Mucosa of gallbladder (tissue), 1 donor: ENCODE measurements at places on chromosomes 12 and 14. TPM values are rescaled to one million over a fixed set of nuclear protein-coding genes. Genes with fewer than 3 reads are reported as not detected.
A peak's percentile ranks its signal among the peaks of the same experiment; 100 is the strongest.

FOXG1 gene
- not detected for total RNA-seq

DIO3 gene
- 1.8 TPM for total RNA-seq

ANKRD33 gene
- total RNA-seq, result not detected

PPFIA2 gene
- total RNA-seq, result 2.6 TPM

AMIGO2 gene
- total RNA-seq, result 32.7 TPM

SAMD15 gene
- 3.5 TPM for total RNA-seq

PELI2 gene
- total RNA-seq, result 26.0 TPM

NRIP2 gene
- total RNA-seq, result 3.2 TPM

IFNG-AS1 gene
- total RNA-seq, result not detected

SUOX gene
- total RNA-seq, result 49.0 TPM

STXBP6 gene
- total RNA-seq, result 31.1 TPM

CD27 gene
- total RNA-seq, result 3.8 TPM

KLRK1 gene
- 5.0 TPM for total RNA-seq

KERA gene
- total RNA-seq, result not detected

BEGAIN gene
- 4.5 TPM for total RNA-seq

OTX2 gene
- total RNA-seq, result not detected

AICDA gene
- total RNA-seq, result 2.2 TPM

GRCh38 chr14:45249856-45250575 lies 3.0 kb downstream of the MIS18BP1 start:
- DNase-seq, result peak; percentile 50

GRCh38 chr14:99875836-99876235 lies 82.6 kb downstream of the EML1 start:
- no peak for DNase-seq

DNA sequence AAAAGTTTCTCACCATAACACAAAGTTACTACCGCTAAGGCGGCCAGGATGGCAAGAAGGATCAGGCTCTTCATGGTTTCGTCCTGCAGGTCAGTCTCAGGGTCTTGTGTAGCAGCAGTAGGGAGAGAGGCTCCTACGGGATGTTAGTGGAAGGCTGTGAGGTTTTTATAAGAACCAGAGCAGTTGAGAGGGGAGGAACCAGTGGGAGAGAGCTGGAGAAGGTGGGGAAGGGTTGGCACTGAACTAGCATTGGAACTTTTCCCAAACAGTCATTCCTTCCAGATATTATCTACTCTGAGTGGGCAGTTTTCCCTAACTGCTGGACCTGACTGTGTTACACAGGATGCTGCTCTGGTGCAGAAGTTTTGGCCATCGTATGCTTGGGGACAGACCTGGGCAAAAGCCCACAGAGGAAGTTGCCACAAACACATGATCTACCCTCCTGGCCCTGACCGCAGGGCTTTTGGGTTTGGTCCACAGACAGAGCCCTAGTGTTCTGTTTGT lies at the start of gene MGP:
MGP (minus strand) TSS at position 137 of the 504 bp plus-strand sequence; CDS start at position 74, 63 bp downstream.
- peak; percentile 35 for DNase-seq

DNA sequence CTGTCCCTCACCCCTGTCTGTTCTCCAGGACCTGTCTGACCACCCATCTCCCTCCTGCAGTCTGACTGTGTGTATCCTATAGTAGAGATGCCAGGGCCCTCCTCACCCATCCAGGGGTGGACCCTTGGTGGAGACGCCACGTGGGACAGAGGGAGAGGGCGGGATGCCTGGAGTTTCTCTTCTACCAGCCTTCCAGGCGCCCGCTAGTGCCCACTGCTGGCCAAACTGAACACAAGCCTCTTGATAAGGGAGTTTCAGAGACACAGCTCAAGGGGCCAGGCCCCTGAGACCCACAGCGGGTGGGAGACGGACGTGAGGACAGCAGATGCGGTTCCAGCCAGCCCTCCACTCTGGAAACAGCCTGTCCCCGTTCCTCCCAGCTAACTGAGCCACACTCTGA lies 147.3 kb downstream of the RBM19 start:
- no peak for DNase-seq

GRCh38 chr12:94488463-94488862 lies 28.8 kb upstream of the CEP83 start:
- no peak for DNase-seq

GRCh38 chr14:61563880-61564617 lies 131.3 kb upstream of the HIF1A start:
- no peak for DNase-seq

DNA sequence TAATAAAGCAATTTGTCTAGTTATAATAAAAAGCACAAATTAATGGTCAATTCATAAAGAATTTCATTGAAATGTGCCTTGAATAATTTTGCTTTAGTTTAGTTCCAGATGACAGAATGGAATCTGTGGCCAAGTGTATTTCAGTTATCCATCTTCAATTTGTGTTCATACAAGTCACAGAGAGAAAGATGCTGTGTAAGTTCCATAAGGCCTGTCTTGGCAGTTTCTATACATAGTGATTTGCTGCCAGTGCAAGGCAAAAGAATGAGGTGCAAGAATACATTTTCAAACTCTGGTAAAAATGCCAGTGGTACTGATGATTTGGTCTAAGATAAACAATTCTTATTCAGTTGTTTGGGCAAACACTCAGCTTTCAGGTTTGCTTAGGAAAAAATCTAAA lies 134.4 kb upstream of the PTPRB start:
- DNase-seq, result no peak

DNA sequence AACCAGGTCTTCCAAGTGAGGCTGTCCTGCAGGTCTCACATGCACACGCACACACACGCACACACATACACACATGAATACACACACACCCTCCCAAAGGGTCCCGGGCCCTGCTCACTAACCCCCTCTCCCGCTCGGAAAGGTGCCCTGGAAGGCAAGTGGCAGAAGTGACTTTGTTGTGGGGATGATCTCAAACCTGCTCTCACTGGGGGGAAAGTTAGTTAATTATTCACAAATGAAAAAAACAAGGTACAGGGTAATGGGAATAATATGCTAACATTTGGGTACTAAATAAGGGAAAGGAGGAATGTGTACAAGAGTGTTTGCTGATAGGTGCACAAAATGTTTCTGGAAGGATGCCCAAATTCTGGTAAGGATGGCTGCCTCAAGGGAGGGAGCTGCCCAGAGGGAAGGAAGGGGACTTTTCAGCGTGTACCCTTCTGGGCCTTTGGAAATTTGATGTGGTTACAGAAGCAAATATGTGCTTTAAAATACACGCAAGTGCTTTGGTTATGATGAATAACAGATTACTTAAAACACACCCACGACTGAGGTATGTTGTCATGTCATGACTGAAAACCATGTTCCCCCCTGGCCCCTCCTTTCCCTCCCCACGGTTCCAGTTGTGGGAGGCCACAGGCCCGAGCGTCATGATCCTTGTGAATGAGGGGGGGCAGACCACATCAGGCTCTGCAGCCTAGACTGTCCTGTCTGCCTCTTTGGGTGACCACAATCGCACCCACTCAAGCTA lies 43.3 kb upstream of the PLEKHG6 start:
- DNase-seq, result no peak

GRCh38 chr14:92540472-92541048 lies 27.0 kb downstream of the RIN3 start:
- peak; percentile 91 for DNase-seq

DNA sequence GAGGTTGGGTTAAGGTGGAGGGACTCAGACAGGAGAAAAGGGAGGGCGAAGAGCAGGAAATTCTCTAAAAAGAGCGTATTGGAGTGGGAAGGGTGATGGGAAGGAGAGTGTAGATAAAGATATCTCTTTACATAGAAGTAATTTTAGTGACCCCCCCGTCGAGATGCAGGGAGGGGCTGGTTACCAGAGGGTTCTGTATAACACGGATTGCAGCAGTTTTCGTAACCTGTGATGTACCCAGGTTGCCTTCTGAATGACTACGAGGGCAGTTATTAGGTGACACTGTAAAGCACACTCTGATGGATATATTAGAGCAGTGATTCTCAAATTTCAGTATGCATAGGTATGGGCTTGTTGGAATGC lies 443 bp downstream of the DNAL1 start:
- DNase-seq, result no peak

GRCh38 chr14:104980611-104981531 lies 2.7 kb upstream of the AHNAK2 start:
- no peak for DNase-seq

GRCh38 chr12:6735448-6736191 lies 11.8 kb downstream of the COPS7A start:
- peak; percentile 68 for DNase-seq

DNA sequence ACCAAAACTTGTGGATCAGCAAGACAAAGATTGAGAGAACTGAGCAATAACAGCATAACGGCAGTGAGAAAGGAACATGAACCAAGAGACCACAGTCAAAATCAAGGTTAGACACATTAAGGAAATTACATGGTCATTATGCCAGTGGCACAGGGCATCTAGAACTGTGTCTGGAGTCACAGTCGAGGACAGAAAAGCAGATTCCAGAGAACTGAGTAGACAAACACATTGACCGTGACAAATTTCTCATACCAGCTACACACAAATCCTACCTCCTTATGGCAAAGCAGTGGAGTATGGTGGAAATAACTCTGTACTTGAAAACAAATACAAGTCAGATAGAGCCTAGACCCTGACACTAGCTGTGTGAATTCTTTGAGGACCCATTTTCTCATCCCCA lies 367.3 kb downstream of the DUSP6 start:
- DNase-seq, result no peak

- DNase-seq, result no peak
Measured at GRCh38 chr14:101494826-101495225, 66.5 kb upstream of the DIO3 start.

GRCh38 chr12:104177663-104178501 lies 37.7 kb upstream of the TXNRD1 start:
- peak; percentile 75 for DNase-seq

GRCh38 chr12:84842406-84843013 lies 70.1 kb downstream of the SLC6A15 start:
- DNase-seq, result no peak

DNA sequence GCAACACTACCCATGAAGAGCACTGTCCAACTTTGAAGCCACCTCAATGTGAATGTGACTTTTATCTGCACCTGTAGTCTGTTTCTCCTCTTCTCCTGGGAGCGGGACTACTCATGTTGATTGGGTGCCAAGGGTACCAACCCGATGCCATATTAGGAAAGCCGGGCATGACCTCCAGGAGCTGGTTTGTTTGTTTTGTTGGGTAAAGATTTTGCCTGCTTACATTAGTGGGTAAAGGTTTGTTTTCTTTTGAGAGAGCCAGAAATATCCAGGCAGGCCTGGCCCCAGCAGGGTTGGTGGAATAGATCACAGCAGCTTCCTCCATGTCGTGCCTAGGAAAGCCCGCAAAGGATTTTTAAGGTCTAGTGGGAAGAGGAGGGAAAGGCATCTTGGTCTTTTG lies 19.7 kb upstream of the ITPK1 start:
- peak; percentile 86 for DNase-seq

DNA sequence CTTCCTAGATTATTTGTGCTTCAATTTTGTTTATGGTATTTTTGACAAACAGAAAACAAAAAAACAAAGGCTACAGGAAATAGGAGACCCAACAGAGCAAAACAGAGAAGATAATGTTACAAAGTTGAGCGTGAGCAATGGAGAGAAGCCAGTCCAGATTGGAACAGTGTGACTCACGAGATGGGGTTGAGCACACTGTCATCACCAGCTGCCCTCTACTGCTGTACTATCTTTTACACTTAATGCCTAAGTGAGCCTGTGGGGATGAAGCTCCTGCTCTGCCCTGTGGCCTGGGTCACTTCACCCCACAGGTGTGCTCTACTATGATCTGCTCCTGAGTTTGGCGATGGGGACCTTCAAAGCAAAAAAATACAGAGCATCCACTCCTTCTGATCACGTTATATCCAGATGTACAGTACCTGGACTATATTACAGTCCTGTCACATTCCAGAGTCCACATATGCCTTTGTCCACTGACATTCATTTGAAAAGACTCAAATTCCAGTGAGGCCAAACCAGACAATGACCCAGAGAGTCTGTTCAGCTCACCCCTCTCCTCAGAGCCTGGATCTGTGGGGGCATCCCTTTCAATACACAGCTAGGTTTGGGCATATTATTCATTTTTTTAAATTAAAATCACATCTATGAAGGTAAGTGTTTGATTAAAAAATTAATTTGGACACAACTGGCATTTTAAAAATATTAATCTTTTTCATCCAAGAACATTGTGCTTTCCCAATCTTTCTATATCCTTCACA lies 4.4 kb downstream of the IPO8 start:
- DNase-seq, result no peak

- no peak for DNase-seq
Measured at GRCh38 chr14:22839159-22839779, 2.9 kb downstream of the MMP14 start.

GRCh38 chr12:10305411-10305810 lies 2.3 kb upstream of the KLRD1 start:
- DNase-seq, result no peak

DNA sequence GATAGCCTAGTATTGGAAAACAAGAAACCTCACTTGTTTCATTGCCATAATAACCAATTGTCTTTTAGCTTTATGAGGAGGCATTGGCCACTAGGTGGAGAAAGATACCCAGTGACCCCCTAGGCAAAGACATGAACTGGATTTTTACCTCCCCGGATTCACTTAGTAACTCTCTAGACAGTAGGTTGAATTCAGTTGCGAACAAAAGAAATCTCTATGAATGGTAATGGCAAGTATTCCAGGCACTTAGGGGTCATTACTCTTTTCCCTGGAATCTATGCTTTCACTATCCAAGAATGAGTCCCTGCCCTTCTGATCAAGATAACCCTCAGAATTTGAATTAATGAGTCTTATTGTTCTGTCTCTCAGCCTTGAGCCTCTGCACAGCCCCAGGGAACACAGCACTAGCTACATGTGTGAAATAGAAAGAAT lies 29.5 kb upstream of the RHOJ start:
- no peak for DNase-seq

- DNase-seq, result no peak
Measured at GRCh38 chr12:115771601-115772000, 505.9 kb downstream of the MED13L start.

- DNase-seq, result no peak
Measured at GRCh38 chr12:67797185-67797741, 148.7 kb downstream of the DYRK2 start.

GRCh38 chr12:47111392-47111778 lies 31.6 kb upstream of the AMIGO2 start:
- no peak for DNase-seq

- no peak for DNase-seq
Measured at GRCh38 chr12:23525450-23526072, 423.9 kb downstream of the SOX5 start.

- no peak for DNase-seq
Measured at GRCh38 chr14:57199921-57200320, 68.8 kb downstream of the EXOC5 start.

DNA sequence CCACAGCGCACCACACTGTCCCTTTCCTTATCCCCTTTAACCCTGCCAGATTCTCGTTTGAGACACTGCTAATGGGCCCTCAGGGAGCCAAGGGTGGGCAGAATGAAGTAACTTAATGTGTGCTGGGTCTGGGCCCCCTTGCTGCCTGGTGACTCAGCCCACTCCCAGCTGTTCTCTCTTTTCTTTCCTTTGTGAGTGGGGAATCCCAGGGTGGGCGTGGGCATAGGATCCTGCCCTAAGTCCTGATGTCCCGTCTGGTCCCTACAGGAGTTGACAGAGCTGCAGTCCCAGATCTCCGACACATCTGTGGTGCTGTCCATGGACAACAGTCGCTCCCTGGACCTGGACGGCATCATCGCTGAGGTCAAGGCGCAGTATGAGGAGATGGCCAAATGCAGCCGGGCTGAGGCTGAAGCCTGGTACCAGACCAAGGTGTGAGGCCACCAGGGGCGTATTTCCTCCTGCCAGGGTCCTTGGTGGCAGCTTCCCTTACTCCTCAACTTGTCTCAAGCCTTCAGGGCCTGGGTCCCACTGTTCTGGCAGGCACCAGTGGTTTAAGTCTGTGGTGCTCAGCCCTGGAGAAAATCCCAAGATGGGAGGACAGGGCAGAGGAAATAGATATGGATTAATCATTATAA lies 8.3 kb downstream of the KRT7 start:
- no peak for DNase-seq

GRCh38 chr12:16685107-16685506 lies 79.1 kb upstream of the LMO3 start:
- DNase-seq, result no peak
